ENCODE measurements at places on chromosomes 12 and 14.

DNA sequence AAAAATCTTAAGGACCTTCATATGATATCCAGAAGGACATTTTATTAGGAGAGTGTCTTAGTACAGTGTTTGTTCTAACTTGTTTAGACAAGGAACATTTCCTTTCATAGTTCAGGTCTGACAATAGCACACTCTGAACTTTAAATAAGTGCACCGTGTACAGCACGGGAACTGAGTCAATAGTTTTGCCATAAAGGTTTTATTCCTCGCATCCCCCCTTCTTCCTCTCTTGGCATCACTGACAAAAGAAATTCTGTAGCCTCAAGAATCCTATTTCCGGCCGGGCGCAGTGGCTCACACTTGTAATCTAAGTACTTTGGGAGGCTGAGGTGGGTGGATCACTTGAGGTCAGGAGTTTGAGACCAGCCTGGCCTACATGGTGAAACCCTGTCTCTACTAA lies 58.3 kb downstream of the TMCC3 start:
- no peak for DNase-seq

DNA sequence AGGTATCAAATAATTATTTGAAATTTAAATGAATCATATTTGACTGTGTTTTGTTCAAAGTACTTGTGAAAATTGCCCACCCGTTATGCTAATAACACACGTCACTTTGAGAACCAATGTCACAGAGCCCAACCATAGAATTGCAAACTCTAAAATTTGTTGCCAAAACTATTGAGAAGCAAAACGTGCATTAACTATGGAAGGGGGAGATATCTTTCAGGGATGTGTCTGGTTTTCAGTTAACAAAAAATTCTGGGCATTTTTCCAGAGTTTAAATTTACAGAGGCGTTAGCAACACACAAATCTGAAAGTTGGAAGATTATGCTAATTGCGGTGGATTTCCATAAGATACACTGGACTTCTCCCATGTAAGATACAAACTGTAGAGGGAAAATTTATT lies 371.8 kb upstream of the E2F7 start:
- no peak for DNase-seq

DNA sequence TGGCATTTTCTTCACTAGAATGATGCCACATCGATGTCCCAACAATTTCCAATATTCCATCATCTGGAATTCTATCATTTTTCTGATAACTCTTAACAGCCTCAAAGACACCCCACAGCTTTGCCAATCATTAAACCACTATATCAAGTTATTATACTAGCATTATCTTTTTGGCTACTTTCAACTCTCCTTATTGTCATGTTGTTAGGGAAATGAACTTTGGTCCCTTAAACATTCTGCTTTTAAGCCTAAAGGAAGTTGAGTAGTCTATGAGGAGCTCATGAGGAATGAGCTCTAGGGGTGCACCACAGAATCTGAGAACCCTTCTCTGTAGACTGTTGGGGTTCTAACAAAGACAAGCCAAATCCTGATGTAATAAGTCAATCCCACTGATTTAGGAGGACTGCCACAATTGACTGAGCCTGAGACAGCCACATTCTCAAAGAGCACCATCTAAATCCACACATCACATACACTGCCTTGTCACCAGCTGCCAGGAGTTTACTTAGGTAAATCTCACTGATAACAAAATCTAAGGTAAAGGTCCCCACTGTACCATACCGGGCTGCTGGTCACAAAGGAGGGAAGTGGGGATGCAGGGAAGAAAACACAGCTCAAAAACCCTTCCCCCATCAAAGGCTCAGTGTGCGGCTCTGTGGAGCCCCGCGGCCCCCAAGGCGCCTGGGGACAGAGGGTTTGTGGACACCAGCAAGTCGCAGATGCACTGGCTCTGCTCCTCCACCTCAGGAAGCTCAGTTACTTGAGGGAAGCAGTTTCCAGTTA lies 58.2 kb downstream of the SETD3 start:
- no peak for DNase-seq

- no peak for DNase-seq
These were observed 5.0 kb downstream of the SETD3 start for GRCh38 chr14:99475660-99476059.

DNA sequence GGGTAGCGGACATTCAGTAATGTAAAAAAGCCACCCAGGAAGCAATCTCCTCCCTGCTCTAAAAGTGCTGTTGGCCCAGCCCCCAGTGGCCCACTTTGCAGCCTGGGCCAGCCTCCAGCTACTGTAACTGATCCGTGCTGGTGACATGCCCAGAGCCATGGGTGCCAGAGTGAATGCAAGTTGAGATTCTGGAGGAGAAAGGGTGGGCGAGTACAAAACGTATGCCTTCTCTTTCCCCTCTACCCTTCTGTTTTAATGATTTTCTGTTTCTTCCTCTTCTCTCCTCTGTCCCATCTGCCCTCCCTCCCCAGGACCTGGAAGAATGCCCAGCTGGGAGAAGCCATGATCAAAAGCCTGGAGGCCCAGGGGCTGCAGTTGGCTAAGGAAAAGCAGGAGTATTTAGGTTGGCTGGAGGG lies 16.9 kb downstream of the PLEKHD1 start:
- DNase-seq = no peak

GRCh38 chr12:78726854-78727253 lies 137.7 kb upstream of the SYT1 start:
- DNase-seq = no peak

- no peak for DNase-seq
These were observed 19.9 kb upstream of the ADAMTS20 start for GRCh38 chr12:43571885-43572284.

- no peak for DNase-seq
These were observed 330.4 kb downstream of the MED13L start for GRCh38 chr12:115946867-115947695.

- DNase-seq = no peak
These were observed 20.4 kb downstream of the ABHD12B start for GRCh38 chr14:50892255-50892654.

DNA sequence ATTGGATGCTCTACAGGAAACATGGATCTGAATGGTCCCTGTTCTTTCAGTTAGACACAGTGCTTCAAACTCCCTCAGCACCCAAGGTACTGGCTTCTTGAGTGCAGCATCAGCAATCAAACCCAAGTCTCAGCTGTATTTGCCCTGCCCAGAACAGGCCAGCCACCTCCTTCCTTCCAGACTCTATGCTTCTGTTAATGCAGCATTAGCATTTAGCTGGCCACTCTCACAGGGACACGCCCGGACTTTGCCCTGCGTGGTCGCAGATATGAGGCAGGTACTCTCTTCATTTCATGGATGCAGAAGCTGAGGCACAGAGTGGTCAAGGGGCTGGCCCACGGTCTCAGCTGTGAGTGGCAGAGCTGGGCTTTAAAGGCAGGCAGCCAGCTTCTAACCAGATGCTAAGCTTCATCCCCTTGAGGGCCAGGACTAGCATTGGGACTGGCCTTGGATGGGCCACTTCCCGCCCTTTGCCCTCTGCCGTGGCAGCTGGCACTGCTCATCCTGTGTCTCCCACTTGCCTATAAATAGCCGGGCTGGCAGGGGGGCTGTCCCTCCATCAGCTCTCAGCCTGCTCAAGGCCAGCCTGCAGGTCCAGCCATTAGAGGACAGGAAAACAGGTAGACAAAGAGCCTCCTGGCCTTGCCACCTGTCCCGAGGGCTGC lies 1.5 kb upstream of the SLC25A47 start:
- no peak for DNase-seq
